Stimulated activated CD4-positive, alpha-beta T cell treated with anti-CD3 and anti-CD28 coated beads, Interleukin-1b, Interleukin-23, amount 100 ng/mL, for 1 hour (primary cell): ENCODE measurements at places on chromosomes 6 and 20.

- no peak for DNase-seq
Observed at GRCh38 chr6:40799296-40800140, 212.4 kb upstream of the LRFN2 start.

GRCh38 chr6:97459535-97459934, 176.5 kb upstream of the MMS22L start:
- no peak for DNase-seq

DNA sequence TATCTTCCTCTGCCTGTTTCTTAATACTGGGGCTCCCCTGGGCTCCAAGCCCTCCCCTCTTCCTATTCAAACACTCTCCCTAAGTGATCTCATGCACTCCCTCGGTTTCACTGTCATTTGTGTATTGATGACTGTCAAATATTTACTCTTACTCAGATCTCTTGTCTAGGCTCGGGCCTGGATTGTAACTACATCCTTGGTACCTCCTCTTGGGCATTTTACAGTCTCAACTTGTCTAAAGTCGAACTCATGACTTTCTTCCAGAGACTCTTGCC, 189.4 kb upstream of the PRDM1 start:
- no peak for DNase-seq

DNA sequence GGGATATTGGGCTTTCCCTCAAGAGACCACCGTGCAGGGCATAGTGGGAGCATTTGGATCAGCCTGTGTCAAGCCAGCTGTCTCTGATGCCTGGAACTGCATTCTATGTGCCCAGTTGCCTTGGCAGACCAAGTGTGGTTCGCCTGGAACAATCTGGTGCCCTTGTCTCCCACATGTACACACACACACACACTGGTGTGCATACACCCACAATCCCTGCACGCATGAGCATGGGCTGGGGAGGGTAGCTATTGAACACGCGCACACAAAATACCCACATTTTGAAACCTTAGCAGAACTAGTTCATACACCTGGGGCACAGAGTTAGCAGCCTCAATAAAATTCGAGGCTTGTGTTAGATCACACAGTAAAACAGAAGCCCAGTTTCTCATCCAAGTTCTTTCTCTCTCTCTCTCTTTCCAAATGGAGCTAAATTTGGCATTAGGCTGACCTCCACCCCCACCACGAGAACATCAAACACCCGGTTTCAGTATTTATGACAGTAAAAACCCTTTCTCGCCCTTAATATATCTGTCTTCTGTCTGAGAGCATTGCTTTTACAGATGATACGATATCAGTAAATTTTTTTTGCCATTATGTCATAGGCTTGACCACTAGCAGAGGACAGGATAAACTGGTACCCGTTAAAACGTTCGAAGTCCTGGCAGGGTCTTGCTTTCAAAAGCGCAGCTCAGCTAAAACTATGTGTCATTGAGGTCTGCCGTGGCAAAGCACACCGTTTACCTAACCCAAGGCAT, 18.2 kb upstream of the NFATC2 start:
- DNase-seq = no peak

- DNase-seq = no peak
Observed at GRCh38 chr6:133807501-133807900, 81.4 kb upstream of the TCF21 start.

DNA sequence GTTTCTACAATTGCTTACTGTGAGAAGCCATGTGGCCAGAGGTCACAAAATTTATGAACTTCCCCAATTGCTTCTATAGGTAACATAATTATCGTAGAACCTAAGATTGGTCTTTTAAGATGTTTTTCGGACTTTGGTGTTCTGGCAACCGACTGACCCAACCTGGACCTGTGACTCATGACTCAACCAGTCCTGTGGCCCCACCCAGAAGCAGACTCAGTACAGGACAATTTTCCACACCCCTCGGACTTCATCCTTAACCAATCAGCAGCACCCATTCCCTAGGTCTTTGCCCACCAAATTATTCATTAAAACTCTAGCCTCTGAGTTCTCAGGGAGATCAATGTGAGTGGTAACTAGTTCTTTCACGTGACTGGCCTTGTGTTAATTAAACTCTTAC, 26.4 kb upstream of the AKAP12 start:
- DNase-seq = no peak

GRCh38 chr20:5434116-5434515, 117.4 kb upstream of the PROKR2 start:
- DNase-seq = no peak

- DNase-seq = no peak
Observed at GRCh38 chr20:63280929-63281545, 8.4 kb downstream of the ARFGAP1 start.

DNA sequence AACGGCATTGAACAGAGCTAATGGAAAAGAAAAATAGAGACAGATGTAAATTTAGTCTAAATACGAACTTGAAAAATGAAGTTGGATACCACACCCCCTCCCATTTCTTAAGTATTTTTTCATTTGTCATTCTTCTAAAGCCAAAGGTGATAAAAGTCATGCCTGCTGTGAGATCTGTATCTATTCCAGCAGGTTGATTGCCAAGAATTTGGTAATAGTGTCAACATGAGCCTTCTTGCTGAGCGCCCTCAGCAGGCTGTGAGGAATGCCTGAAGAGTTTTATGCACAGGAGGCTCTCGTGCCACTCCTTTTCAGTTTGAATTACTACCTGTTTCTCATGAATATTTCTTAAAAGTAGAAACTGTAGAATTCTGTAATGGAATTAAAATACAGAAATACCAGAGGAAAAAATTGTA, 165.4 kb downstream of the QKI start:
- no peak for DNase-seq
